ENCODE measurements at places on chromosomes 11 and 22.

DNA sequence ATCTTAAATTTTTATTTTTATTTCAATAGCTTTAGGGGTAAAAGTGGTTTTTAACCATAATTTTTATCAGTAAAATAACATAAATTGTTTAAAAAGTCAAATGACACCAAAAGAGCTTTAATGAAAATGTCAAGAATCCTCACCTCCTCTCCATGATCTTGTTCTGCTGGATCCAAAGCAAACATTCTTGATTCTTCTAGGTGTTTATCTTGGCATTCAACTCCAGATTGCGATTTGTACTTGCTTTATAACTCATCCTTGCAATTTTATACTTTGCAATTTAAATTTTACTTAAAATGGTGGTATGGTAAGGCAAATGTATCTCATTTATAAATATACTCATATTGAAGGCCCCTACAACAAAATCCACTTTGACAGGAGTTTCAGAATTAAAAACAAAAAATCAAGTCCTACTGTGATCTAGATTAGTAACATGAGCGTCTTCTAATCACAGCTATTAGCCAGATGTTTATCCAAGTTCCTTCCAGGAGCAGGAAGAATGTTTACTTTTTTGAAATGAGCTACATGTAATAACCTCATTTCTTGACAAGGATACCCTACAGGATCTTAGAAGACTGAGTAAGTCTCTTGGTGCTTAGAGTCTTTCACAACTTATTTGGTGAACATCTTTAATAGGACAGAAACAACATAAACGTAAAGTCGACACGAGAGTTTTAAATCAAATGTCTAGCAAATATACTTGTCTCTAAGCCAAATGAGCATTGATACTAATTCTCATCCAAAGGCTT lies 72.4 kb upstream of the CARD18 start:
- DNase-seq = no peak

- no peak for DNase-seq
Measured at GRCh38 chr11:27651711-27652110, 48.5 kb downstream of the BDNF start.

- peak; percentile 38 for DNase-seq
Measured at GRCh38 chr11:83195143-83195466, 1.6 kb downstream of the ANKRD42 start.

GRCh38 chr11:46414466-46414796 lies 22.9 kb upstream of the CHRM4 start:
- DNase-seq = no peak

- no peak for DNase-seq
Measured at GRCh38 chr22:46869329-46869728, 106.9 kb downstream of the TBC1D22A start.

DNA sequence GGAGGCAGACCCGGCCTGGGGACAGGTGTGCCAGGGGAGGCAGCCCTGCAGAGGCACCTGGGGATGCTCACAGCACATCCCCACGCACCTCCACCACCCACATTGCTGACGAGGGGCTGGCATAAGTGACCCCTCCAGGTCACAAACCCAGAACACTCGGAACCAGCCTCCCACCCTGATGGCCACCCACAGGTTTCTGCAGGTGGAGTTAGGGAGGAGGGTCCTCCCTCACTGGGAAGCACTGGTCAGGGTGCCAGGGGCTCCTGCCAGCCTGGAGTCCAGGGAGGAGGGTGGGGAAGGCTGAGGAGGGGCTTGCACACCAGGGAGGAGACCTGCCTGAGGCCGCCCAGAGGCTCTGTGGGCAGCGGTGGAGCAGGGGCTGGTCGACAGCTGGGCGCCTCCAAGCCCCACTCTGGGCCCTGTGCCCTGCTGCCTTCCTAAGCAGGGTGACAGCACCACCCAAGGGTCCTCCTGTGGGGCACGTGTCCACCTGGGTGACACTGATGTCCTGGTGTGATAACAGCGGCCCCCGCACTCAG lies 51.0 kb upstream of the CARS1 start:
- no peak for DNase-seq

DNA sequence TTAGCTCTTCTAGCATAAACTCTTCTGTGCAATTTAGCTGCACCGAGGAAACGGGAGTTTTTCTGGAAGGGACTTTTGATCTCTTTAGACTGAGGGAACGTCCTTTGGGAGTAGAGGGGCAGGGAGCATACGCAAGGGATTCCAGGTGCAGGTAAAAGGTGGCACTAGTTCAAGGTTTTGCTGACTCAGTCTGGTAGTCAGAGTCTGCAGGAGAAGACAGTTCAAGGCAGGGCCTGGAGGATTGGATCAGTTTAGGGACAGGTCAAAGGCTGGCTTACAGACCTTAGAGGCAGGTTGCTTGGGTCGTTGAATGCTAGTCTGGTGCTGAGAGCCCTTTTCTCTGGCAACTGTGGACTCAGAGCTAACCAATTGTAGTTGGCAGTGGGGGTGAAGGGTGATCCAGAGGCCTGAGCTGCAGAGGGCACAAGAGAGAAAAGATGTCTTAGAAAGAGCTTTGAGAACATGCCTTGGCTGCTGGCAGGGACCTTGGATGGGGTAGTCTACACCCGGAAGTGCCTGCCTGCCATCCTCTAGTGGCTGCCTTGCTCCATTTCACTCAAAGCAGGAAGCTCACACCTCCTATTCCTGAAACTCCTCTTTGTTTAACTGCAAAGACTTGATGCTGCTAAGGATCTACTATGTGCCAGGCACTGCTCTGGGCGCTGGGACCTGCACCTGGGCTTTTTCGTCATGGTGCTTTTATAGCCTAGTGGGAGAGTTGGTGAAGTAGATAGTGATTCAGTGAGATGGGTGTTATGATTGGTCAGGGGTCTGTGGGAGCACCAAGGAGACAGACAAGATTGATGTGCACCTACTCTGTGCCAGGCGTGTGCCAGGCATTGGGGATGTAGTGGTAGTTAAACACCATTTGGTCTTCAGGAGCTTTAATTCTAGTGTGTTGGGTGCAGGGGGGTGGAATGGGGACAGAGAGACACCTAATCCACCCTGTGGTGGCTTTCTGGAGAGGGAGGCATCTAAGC lies 17.1 kb downstream of the MIAT start:
- DNase-seq = no peak

DNA sequence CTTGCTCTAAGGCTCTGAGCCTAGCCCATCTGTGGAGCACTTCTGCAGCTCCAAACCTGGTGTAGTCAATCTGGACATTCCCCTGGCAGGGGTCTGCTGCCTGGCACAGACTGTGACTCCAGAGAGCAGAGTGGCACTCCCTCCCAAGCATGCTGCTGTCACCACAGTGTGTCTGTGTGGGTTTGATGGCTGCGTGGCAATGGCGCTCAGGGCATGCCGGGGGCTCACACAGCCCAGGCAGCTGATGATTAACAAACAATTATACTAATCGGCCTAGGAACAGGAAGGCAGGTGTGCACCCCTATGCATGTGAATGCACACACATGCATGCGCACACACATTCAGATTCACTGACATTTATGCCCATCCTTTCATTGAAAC lies 9.0 kb upstream of the NECTIN1 start:
- DNase-seq = no peak

DNA sequence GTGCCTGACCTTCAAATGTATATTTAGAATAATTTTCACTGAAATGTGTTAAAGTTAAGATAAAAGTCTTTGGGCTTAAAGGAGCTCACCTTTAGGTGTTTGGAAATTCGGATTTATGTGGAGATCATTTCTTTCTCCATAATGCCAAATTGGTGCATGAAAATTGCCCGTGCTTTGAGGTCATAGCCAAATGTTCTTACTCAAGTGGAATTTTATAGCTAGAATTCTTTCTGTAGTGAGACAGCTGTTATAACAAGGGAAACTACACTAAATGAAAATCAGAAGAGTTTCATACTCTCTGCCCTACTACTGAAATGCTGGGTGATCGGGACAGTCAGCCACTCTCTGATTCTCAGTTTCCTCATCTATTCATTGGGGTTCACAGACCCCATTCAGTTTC lies 89.5 kb upstream of the DBX1 start:
- DNase-seq = no peak

GRCh38 chr22:38868286-38868721 lies 3.7 kb downstream of the CBX6 start:
- DNase-seq = no peak

- DNase-seq = no peak
Measured at GRCh38 chr22:43533156-43533530, 121.3 kb downstream of the MPPED1 start.

DNA sequence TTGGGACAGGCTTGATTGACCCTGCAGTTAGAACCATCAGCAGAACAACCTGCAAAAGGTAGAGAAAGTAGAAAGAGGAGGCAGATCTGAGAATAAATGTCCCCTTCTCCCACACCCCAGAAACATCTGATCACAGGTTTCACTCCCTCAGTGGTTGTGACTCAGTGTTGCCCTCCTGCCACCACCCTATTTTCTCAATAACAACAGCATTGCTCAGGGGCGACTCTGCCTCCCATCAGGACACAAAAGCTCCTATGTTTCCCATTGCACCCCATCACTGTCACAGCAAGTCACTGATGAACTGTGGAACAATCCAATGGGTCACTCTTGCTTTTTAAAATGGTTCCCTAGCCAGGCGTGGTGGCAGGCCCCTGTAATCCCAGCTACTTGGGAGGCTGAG lies 110.2 kb downstream of the RASSF10 start:
- DNase-seq = no peak

DNA sequence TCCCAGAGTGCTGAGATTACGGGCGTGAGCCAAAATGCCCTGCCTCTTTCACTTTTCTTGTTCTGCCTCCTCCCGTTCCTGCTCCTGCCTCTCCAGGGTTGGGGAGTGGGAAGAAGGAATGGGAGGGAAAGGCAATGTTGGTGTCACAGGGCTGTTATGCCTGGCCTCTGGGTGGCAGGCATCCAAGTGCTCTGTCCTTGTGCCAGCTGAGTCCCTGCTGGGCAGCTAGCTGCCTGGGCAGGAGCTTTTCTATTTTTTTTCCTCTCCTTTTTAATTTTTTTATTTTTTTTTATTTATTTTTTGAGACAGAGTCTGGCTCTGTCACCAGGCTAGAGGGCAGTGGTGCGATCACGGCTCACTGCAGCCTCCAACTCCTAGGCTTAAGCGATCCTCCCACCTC lies 4.1 kb upstream of the SAC3D1 start:
- no peak for DNase-seq

DNA sequence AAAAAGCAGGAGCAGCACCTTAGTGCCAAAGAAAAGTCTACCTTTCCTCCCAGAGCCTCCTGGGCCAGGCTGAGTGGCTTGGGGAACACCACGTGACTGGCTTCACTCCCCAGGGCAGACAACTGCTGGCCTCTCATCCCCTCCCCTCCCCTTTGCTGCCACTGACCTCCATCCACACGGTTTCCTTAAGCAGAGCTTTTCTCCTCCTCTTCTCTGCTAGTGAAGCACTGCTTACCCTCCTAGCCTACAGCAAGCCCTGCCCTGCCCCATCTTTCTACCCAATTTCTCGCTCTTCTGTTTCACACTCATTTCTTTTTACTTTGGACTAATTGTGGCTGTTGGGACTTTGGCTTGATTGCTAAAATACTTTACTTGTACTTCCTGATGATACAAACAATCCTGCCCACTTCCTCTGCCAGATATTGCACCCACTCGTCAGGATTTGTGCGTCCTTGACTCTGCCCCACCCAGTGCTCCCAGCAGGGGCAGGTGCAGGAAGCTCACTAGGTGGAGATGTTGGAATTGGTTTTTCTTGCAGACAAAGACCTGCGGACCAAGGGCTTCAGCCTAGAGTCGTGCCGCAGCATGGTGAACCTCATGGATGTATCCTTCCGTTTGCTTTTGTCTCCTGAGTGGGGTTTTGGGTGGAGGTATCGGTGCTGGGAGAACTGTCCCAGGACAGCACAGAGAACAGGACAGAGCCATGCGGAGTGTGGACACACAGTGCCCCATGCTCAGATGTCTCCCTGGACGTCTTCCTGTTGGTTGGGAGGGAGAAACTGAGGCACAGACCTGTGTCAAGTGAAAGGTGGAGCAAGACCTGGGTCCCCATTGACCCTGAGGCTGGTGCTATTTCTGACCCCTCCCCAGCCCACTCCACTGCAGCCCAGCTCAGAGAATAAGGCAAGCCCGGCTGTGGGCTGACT lies 27.3 kb downstream of the CAPN1 start:
- DNase-seq = peak; percentile 47

DNA sequence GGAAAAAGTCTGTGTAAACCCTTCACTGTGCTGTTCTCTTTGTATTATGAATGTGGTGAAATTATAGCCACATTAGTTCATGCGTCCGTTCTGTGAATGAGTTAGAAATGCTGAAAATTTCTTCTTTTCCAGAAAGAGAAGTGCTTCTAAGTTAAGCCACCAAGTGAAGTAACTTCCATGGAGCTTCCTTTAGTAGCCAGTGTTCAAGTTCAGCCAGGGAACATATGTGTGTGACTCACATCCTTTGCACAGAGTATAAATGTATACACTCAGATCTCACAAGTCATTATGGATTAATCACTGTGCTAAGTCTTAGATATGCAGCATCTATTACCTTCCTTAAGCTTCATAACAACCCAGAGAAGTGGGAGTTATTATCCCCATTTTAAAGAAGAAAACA lies 3.1 kb upstream of the MMP8 start:
- peak; percentile 73 for DNase-seq

GRCh38 chr11:2540992-2541680 lies 96.3 kb downstream of the KCNQ1 start:
- DNase-seq = no peak

GRCh38 chr11:14499178-14499559 lies 442 bp downstream of the COPB1 start:
- DNase-seq = no peak

GRCh38 chr11:353179-353873 lies 16.0 kb upstream of the B4GALNT4 start:
- DNase-seq = no peak

DNA sequence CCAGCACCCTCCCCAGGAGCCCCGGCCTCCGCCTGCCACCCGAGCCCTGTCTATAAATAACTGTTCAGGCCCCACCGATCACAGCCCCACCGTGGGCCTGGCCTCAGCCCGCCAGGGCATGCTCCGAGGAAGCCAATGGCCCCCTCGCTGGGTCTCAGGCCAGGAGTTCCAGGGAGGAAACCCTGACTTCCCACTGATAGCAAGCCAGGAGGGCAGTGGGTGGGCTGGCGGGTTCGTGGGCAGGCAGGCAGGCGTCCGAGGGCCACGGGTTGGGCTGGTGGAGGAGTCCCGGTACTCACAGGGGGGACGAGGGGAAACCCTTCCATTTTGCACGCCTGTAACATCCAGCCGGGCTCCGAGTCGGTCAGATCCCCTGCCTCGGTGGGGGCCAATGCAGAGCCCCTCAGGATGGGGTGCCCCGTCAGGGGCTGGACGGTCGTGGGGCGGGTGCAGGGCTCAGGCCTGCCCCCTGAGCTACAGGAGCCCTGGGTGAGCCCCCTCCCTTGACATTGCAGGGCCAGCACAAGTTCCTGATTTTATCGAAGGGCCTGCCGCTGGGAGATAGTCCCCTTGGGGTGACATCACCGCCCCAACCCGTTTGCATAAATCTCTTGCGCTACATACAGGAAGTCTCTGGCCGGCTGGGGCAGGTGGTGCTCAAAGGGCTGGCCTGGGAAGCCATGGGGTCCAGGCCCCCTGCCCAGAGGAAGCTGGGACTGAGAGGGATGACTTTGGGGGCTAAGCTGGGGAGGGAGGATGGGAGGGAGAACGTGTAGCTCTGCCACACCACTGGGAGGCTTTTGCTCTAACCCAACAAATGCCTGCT lies at the start of gene SPI1:
TSS of gene SPI1 (minus strand) at position 538 of the 826 bp plus-strand sequence. CDS start at position 344, 194 bp downstream.
- peak; percentile 94 for DNase-seq
